Stimulated activated CD8-positive, alpha-beta memory T cell treated with anti-CD3 and anti-CD28 coated beads, Interleukin-15, amount 100 ng/mL, for 24 hours (primary cell): ENCODE measurements at places on chromosomes 5 and 9.

DNA sequence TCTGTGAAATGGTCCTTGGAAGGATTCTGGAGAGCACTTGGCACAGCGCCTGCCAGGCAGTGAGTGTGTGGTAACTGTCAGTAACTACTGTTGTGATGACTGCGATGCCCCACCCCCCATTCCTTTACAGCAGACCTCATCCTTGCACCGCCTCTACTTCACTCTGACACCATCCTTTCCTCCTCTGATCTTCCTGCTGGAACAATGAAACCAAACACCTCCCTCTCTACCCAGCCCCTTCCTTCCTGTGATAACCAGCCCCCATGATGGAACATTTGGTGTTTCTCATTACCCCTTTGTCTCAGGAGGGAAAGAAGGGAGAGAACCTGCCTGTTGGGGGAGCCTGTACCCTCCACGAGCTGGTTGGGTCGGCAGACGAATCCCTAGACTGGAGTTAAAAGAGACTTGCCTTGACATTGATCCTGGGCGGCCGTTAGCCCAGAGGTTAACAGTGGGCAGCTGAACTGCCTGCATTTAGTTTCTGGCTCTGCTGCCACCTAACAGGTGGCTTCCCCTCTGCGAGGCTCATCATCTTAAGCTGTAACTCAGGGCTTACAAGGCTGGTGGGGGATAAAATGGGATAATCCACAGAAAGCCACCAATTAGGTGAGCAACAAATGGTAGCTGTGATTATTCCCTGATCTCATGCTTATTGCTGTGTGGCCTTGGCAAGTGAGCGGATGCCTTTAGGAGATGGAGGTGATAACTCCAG lies 34.2 kb upstream of the GRPEL2 start:
- DNase-seq, result no peak

GRCh38 chr5:160399402-160400353 lies at the start of gene FAM200C:
Gene FAM200C, minus strand, starts transcription at chr5:160400054. Its CDS starts 4,564 bp downstream, at chr5:160395490.
- peak; percentile 45 for DNase-seq

- no peak for DNase-seq
Measured at GRCh38 chr9:22073349-22073748, 64.2 kb upstream of the CDKN2B start.

DNA sequence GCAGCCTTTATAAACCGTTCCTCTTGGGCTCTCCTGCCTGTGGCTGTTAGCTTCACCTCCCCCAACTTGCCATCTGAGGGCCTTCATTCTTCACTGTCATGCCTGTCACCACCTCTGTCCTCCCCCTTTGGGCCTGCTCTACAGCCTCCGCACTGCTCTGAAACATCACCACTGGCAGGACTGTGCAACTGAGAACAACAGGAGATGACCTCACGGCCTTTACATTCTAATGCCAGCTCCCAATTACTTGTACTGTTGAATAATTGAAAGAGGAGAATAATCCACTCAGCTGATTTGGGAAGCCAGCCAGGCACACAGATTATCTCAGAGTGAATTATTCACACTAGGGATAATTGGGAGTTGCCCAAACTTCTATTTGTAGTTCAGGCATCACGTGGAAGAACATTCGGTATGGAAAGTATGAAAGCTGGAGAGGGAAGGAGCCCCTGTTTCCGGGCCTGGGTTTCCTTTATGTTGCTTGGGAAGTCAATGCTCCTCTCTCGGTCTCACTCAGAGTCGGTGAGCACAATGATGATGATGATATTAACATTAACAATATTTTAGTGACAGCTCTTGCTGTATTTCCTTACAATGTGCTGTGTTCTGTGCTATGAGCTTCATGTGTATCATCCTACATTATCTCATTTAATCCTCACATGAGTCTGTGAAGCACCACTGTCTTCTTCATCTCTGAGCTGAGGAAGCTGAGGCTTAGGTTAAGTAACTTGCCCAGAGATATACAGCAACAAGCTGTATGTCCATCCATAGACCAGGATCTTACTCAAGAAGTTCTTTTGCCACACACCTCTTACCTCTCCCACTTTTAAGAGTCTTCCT lies 99.3 kb upstream of the LRRTM2 start:
- no peak for DNase-seq

GRCh38 chr5:136703706-136704105 lies 338.4 kb upstream of the TRPC7 start:
- DNase-seq, result no peak

DNA sequence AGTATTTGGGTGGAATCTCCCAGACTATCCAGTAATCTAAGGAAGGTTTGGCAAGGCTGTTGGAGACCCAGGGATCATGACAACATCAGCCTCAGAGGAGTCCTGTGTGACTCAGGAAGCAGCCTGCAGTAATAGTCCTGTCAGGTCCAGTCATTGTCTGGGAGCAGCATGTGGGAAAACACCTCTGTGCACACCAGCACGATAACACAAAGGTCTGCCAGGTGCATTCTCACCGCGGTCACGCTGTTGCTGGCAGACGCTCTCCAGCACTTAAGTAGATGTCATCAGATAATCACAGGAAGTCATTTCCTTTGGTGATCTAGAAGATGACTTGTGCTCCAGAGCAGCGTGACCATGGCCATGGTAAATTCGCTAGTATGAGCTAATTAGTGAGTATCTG lies 99.2 kb upstream of the IQGAP2 start:
- DNase-seq, result no peak

- DNase-seq, result no peak
Measured at GRCh38 chr5:3032513-3032912, 281.0 kb upstream of the IRX2 start.

DNA sequence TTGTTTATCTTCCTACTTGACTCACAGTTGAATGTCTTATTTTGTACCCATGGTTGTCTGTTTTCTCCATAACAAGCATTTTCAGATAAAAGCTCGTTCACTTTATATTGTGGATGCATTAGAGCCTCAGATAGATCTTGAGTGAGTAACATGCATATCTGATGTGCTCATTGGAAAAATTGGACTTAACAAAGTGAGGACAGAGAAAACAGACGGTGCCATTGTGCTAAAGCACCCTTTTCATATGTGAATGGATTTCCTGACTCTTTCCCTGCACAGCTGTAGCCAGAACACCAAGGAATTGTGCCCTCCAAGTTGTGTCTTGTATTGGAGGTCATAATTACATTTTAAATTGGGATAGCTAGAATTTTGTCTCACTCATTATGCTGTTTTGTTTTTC lies 325.8 kb upstream of the MEF2C start:
- DNase-seq, result no peak

- DNase-seq, result no peak
Measured at GRCh38 chr9:126114409-126114760, 212.2 kb upstream of the MVB12B start.

DNA sequence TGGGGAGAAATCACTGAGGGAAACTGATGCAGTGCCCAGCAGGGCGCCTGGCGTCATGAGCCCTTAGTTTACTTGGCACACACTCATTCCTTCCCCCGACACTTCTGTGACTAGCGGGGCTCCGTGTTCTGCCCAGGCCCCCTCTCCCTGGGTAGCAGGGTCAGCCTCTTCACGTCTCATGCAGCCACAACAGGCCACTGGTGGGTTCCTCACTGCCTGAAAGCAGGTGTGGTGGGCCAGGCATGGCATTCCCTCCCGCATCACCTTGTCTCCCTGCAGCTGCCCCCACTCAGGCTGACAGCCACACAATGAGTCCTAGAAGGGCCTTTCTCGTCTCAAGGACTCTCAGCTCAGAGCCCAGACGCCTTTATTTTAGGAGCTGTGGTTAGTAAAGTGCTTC lies 51.1 kb upstream of the CPLX2 start:
- DNase-seq, result no peak

DNA sequence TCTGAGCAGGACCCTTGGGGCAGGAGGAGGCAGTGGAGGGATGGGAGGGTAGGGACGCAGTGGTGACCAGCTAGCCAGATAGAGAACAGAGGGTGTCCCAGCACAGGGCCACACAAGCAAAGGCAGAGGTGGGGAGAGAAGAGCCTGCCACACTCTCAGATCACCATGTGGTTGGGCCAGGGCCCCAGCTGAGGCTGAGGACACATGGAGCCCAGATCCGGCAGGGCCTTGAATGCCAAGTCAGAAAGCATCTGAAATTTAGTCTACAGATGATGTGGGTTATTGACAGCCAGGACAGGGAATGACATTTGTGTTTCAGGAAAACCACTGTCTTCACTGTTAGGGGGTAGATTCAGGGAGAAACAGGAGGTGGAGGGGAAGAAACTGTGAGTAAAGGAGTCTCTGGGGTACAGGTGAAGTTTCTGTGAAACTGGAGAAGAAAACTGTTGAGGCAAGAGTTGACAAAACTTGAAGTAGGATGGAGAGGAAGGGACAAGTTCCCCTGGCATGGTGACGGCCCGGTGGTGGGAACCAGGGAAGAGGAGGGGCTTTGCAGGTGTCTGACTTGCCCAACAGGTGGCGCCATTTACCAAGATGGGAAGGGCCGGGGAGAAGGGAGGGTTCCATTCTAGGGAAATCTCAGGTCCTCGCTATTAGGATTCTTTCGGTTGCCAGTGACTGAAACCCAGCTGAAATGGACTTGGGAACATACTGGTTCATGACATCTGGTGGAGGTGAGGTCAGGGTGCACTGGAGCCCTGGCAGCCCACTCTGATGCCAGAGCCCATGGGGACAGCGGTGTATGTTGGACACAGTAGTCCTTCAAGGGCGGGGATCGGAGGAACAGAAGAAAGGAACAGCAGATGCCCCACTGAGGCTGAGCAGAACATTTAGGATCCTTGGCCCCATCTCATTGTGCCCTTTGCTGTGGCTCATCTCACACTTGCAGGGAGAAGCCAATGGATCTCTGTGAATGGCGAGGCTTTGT lies 100.1 kb downstream of the KCNIP1 start:
- DNase-seq, result peak; percentile 26
